ENCODE measurements at places on chromosomes 7 and 10.

GRCh38 chr10:108970016-108970415 lies 953.3 kb downstream of the XPNPEP1 start:
- no peak for DNase-seq

- no peak for DNase-seq
These were observed 166.0 kb upstream of the GPR26 start for GRCh38 chr10:123500110-123500509.

DNA sequence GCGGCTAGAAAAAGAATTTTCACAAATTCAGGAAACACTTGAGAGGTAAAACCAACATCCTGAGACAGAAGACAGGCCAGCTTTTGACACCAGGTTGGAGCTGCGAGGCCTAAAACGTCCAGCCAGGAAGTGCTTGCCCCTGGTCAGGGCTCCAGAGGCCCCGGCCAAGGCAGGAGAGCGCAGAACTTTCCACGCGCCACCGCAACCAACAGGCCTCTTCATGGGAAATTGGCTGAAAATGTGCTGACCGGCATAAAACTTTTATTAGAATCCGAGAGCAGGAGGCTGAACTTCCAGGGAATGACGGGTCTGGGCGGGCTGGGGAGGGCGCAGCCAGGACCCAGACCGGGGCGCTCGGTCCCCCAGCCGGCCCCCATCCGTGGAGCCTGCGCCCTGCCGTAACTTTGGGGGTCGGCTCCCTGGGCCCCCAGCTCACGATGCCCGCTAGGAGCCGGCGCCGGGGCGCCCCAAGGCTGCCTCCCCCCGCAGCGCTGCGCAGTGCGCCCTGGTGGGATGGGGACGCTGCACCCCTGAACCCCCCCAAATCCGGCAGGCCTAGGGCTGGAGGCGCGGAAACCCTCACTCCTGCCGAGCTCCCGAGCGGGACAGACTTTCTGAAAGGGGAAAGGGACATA lies 414.0 kb upstream of the MKI67 start:
- no peak for DNase-seq

DNA sequence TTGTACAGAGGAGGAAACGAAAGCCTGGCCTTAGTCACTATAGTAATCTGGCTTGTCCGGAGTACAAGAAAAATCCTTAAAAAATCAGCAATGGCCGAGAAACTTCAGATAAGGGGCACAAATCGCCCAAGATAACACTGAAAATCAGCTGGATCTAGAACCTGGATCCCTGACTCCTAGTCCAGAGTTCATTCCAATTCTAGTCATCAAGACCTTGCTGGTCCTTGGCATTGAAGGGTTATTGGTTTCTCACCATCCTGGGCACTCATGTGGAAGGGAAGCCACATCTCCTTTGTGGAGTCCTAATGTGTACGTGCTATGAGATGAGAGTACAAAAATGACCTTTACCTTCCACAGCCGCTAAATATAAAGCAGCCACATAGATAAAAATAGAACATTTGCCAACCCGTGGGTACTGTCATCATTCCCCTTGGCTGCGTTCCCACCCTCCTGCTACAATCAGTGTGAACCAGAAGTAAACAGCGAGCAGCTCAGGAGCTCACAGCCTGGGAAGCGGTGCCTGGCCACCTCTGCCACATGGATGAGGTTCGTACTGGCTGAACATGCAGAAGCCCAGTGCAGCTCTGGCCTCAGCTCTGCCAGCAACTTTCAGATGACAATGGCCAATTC lies 116.0 kb upstream of the PDLIM1 start:
- no peak for DNase-seq

Measured in SW 1271 (cell line).